Inflammatory macrophage treated with lipopolysaccharide for 4 hours (primary cell): ENCODE measurements at places on chromosomes 3 and 15.

- no peak for DNase-seq
These were observed 1.9 kb upstream of the IGDCC4 start for GRCh38 chr15:65424683-65425082.

DNA sequence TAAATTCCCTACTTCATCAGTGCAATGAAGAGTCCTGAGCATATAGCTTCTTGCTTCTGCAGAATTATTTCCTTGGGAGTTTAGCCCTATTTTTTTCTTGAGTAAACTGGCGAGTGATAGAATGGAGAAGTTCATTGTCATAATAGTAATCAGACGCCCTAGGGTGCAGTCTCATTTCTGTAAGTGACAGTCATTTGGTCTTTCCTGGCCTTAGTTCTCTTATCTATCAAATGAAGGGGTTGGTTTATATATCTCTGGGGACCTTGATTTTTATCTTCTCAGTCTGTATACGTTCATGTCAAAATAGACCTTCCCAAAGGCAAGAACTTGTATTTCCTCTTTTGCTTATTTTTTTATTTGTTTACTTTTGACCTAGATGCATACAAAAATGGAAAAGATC, 9.9 kb upstream of the ALPK3 start:
- DNase-seq: peak; percentile 12

DNA sequence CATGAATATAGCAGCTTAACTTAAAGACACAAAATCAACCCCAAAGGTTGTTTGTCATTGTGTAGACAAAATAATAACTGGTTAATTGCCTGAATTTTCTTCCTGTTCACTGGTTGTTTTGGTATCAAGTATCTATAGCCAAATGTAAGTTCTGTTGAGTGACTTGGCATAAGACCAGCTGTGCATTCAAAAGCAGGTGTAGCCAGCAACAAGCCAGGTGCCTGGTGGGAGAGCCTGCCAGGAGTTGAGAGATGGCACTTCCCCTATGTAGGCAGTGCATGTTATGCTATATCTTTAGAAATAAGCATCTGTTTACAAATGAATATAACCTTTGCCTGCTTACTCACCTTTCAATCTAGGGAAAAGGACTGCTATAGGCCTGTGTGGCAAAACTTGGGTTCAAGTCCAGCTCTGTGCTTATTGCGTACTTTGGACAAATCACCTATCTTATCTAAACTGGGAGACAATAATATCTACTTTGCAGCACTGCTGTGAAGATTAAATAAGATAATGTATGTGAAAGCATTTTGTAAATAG, 84.9 kb upstream of the TBL1XR1 start:
- no peak for DNase-seq

DNA sequence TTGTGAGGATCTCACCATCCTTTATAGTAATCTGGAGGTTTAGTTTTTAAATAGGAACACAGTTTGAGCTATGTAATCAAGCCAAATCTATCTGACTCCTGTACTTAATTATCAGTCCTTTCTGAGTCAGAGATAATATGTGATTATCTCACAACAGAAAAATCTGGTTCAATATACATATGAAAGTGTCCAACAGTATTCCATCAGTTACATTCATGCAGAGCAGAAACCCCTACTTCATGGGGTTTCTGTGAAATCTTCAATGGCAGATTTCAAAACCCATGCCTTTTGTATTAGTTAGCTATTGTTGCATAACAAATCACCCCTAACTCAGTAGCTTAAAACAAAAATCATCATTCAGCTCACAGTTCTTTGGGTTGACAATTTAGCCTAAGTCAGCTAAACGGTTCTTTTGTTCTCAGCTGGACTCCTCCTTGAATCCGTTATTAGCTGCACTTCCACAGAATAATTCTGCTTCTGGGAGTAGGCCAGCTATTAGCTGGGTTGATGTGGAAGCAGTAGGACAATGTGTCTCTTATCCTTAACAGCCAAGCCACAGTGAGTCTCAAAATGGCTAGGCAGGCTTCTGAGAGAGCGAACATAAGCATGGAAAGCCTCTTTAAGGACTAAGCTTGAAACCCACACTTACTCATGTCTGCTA, 42.9 kb upstream of the ARPP21 start:
- no peak for DNase-seq

- no peak for DNase-seq
These were observed at the start of gene ISLR2 for GRCh38 chr15:74130155-74130848. TSS of gene ISLR2 (plus strand) at chr15:74130586. CDS start at chr15:74132755, 2,169 bp downstream.

- DNase-seq: peak; percentile 67
These were observed 407.1 kb downstream of the LSAMP start for GRCh38 chr3:116037954-116038911.

DNA sequence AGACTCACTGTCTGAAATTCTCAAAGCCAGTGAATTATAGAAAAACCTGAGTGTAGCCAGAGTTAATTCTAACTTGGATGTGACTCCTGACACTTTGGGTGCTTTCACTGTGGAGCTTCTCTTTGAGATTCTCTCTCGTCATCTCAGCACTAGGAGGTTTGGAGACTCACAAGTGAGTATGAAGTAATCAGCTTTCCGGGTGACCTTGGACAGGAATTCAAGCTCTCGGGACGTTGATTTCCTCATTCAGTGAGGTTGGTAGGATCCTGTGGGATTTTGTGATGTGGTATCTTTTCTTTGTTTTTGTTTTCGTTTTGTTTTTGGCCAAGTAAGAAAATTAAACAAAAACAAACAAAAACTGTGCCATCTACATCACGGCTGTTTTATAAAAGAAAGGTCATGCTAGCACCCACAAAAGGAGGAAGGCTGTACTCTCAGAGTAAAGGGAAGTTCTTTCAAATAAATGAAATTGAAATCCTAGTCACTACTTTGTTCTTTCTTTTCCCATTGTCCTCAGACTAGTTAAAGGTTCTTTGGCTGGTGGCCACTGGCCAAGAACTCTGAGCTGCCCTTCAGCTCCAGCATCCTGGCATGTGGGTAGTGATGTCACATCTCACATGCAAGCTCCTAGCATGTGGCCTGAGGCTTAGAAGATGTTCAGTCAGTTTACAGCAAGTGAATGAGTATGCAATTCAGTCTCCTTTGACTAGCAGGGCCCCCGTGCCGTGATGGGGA, 263.3 kb upstream of the TPM1 start:
- peak; percentile 54 for DNase-seq

- DNase-seq: no peak
These were observed 122.1 kb downstream of the FOXB1 start for GRCh38 chr15:60126200-60126599.

- no peak for DNase-seq
These were observed 7.2 kb upstream of the DGKG start for GRCh38 chr3:186369217-186369616.

DNA sequence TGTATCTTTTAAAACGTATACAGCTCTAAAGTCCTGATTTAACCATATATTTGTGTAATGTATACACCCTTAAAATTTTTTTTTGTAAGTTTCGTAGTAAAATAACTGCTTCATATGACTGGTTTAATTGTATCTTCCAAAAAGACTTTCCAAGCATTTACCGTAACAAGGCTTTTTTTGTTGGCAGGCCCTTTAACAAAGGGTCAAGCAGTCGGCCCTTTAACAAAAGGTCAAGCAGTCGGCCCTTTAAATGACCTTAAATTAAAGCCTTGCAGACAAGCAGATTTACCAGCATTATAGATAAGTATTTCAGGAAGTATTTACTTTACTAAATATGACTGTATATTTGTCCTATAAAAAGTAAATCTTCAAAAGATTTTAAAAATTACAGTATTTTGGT, 28.1 kb downstream of the TSC22D2 start:
- no peak for DNase-seq

- no peak for DNase-seq
These were observed 15.8 kb downstream of the EFCC1 start for GRCh38 chr3:129016720-129017483.

DNA sequence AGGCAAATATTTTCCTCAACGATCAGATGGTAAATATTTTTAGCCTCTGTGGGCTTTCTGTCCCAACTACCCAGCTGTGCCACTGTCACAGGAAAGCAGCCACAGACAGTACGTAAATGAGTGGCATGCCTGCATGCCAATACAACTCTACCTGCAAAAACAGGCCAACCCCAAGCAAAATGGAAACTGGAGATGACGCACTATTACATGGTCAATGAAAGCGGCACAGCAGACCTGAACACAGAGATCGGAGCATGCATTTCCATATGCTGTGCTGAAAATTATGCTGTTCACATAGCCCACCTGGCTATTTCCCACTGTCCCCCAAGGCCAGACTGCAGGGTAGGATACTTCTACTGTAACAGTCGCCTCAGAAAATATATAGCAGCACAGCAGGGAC, 57.8 kb downstream of the HERC2 start:
- DNase-seq: no peak

DNA sequence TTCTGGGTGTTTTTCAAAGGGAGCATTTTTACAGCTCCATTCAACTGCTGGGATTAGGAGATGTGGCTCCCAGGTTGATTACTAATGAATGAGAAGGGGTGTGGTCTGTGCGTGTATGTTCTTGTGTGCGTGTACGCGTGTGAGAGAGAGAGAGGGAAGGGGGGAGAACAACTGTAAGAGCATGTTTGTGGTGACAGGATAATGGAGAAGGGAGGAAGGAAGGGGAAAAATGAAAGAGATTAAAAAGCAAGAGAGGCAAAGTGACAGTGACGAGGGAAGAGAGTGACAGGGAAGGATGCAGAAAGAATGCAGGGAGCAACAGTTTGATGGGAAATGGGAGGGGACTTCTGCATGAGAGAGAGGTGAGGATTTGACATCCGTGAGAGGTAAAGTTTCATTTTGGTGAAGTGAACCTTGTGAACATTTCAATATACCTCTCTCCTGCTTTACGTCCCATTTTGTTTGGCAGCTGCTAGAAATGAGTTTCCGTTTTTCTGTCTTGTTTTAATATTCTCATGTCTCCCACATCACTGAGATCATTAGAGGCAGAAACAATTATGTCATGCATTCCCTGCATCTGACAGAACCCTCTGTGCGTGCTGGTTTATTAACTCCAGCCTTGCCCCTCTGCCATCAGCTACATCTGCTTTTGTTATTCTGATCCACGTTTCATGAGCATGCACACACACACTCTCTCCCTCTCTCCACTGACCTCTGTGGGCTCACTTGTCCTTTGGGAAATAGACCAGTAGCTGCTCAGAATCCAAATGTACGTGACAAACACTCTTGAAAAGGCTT, 161.6 kb downstream of the GAP43 start:
- DNase-seq: no peak

- DNase-seq: no peak
These were observed 3.4 kb upstream of the ATP2B2 start for GRCh38 chr3:10508619-10509260.

- DNase-seq: no peak
These were observed 91.3 kb downstream of the FNDC3B start for GRCh38 chr3:172130717-172131050.

- peak; percentile 55 for DNase-seq
These were observed 42.5 kb downstream of the TAMM41 start for GRCh38 chr3:11803977-11804892.

- DNase-seq: no peak
These were observed 36.8 kb downstream of the CHRNA7 start for GRCh38 chr15:32067115-32067514.

GRCh38 chr3:4534906-4535305, 41.8 kb downstream of the ITPR1 start:
- DNase-seq: no peak

- DNase-seq: no peak
These were observed 4.2 kb downstream of the KLHL40 start for GRCh38 chr3:42689421-42690014.

DNA sequence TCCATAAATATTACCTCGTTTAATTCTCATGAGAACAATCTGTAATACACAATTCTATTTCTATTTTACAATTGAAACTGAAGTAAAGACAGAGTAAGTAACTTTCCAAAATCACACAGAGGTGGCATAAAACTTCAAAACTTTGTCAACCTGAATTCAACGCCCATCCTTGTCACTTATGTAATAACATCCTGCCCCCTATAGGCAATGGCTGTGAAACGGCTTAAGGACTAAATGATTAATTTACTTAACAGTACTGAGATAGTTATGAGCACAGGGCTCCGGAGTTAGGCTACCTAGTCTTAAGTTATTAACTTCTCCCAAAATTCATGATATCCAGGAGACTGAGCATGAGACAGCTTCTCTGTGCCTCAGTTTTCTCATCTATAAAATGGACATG, 293.1 kb upstream of the CHRM5 start:
- DNase-seq: peak; percentile 20

- DNase-seq: peak; percentile 52
These were observed 4.0 kb downstream of the CCDC9B start for GRCh38 chr15:40336744-40337122.

GRCh38 chr3:177576746-177577145, 379.5 kb upstream of the TBL1XR1 start:
- DNase-seq: no peak

DNA sequence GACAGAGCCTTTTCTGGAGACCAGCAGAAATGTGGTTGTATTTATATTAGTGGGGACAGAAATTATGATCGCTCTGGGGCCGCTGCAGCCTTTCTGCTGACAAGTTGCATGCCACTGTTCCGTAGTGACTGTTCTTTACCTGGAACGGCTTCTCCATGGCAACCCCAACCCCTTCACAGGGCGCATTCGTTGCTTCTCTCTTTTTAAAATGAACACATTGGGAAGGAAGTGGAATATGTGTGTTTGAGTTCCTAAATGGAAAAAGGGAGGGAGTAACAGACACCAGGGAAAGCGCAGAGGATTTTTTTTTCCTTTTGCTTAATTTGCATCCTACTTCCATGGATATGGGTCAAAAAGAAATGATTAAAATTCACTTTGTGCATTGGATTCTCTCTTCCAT, 482.0 kb upstream of the SUCLG2 start:
- no peak for DNase-seq

DNA sequence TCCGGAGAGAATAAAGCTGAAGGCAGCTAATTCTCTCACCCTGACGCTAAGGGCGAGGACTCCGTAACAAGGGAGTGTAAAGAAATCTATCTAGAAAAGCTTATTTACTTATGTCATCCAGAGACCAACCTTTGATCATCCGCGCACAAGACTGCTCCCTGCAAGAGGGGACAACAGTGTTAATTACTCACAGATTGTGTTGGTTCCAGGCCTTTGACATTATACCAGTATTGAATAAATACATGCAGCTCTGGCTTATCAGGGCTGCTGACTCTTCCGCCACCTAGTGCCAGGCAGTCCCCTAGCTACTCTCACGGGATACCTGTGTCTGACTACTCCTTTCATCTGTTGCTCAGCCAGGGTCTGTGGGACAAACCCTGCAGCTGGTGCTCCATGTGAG, 211.7 kb downstream of the DTWD1 start:
- no peak for DNase-seq

GRCh38 chr3:3578718-3579117, 220.5 kb upstream of the LRRN1 start:
- peak; percentile 70 for DNase-seq

GRCh38 chr3:22371036-22371435, 620.0 kb upstream of the ZNF385D start:
- no peak for DNase-seq
